Activated naive CD4-positive, alpha-beta T cell treated with anti-CD3 and anti-CD28 coated beads for 36 hours (primary cell): ENCODE measurements at places on chromosomes 13 and 19.

DNA sequence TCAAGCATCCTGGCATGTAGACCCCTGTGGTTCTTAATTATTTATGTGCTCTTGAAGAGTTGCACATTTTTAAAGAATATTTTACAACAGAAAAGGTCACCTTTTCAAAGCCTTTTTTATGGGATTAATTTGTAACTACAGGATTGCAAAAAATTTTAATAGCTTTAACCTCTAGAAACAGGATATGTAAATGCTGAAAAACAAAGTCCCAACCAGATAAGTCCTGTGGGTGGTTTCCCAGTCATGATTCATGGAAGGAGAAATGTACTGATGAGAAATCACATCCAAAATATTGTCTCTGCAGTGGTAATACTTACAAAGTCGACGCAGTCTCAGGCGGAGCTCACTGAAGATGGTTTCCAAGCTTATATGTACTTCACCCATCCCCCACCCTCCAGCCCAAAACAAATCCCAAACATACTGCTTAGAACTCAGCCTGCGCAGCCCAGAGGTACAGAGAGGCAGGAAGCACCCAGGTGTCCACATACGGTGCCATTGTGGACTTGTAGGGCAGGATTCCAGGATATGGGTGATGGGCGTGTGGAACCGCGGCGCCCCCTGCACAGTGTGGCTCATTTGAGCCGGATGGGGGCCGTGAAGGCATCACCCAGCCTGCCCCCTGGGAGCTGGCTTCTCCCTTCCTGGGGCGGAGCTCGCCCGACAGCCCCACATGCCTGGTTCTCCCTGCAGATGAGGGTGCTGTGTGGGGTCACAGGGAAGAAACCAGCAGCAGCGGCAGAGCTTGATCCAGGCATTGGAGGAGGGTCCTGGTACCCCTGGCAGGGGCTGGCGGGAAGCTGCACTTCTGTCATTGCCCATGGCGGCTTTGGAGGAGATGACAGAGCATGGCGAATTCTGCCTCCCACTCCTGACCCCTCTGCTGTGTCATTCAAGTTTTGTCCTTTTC, 101.2 kb downstream of the ATP11A start:
- DNase-seq, result no peak

- no peak for DNase-seq
Measured at GRCh38 chr13:25699600-25699999, 327.8 kb downstream of the ATP8A2 start.

GRCh38 chr13:60227158-60227557, 63.4 kb upstream of the DIAPH3 start:
- DNase-seq, result no peak

DNA sequence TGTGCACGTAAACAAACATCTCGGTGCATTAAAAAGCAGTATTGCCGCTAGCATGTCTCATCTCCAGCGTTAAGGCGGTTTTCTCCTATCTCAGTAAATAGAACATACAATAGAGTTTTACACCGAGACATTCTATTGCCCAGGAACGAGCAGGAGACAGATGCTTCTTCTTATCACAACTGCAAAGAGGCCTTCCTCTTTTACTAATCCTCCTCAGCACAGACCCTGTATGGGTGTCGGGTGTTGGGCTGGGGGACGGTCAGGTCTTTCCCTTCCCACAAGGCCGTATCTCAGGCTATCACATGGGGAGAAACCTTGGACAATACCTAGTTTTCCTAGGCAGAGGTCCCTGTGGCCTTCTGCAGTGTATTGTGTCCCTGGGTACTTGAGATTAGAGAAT, 21.2 kb downstream of the ZNF233 start:
- no peak for DNase-seq

- no peak for DNase-seq
Measured at GRCh38 chr13:21389124-21389523, 70.0 kb downstream of the ZDHHC20 start.

- no peak for DNase-seq
Measured at GRCh38 chr13:97369261-97369893, 64.6 kb upstream of the RAP2A start.

GRCh38 chr19:18379803-18380747, 5.9 kb upstream of the GDF15 start:
- DNase-seq, result no peak

DNA sequence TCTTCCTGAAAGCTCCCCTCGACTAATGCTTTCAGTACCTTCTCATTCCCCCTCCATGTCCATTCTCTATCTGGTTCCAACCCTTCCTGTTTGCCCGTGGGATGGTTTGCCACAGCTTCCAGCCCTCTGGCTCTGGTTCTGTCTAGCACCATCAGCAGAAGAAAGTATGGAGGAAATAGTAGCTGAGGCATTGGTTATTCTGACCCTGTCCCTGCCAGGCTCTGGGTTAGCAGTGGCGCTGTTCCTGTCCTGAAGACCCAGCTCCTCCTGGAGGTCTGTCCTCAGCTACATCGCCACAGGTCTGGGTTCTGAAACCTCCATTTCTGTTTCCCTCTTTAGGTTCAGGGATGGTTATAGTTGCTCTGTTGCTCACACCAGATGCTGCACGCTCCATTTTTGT, 604.6 kb upstream of the GPC6 start:
- no peak for DNase-seq

- no peak for DNase-seq
Measured at GRCh38 chr19:31018936-31019335, 330.3 kb downstream of the TSHZ3 start.

DNA sequence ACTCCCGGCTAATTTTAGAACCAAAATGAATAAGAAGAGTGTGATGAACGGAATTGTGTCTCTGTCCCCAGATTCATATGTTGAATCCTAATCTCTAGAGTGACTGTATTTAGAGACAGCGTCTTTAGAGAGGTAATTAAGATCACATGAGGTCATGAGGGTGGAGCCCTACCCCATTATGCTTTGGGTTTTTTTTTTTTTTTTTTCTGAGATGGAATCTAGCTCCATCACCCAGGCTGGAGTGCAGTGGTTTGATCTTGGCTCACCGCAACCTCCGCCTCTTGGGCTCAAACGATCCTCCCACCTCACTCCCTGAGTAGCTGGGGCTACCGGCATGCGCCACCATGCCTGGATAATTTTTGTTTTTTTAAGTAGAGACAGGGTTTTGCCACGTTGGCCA, 27.9 kb downstream of the FBXO27 start:
- no peak for DNase-seq

GRCh38 chr13:87123987-87124784, 547.0 kb upstream of the SLITRK5 start:
- DNase-seq, result no peak

DNA sequence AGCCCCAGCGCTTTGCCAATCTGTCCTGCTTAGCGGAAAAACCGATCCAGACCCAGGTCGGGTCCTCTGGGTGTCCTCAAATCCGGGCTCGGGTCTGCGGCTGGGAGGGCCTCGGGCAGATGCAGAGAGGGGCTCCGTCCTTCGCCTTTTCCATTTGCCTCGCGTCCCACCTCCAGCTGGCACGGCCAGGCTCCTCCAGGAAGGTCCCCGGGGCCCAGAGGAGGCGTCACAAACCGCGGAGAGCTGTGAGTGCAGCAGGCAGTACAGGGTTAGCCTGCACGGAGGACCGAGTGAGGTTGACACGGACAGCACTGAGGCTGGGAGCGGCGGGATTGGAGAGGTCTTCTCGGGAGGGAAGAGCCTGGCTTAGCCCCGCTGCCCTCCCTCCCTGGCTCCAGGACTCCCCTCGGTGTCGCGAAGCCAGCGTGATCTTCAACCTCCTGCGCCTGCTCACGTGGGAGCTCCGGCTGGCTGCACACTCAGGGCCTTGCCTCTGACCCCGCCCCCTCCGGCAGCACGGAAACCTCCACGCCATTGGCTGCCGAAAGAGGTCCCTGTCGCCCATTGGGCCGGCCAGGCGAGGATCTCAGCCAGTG, 2.8 kb upstream of the IFNL2 start:
- no peak for DNase-seq

- no peak for DNase-seq
Measured at GRCh38 chr13:82088781-82089180, 1747.9 kb upstream of the SPRY2 start.

DNA sequence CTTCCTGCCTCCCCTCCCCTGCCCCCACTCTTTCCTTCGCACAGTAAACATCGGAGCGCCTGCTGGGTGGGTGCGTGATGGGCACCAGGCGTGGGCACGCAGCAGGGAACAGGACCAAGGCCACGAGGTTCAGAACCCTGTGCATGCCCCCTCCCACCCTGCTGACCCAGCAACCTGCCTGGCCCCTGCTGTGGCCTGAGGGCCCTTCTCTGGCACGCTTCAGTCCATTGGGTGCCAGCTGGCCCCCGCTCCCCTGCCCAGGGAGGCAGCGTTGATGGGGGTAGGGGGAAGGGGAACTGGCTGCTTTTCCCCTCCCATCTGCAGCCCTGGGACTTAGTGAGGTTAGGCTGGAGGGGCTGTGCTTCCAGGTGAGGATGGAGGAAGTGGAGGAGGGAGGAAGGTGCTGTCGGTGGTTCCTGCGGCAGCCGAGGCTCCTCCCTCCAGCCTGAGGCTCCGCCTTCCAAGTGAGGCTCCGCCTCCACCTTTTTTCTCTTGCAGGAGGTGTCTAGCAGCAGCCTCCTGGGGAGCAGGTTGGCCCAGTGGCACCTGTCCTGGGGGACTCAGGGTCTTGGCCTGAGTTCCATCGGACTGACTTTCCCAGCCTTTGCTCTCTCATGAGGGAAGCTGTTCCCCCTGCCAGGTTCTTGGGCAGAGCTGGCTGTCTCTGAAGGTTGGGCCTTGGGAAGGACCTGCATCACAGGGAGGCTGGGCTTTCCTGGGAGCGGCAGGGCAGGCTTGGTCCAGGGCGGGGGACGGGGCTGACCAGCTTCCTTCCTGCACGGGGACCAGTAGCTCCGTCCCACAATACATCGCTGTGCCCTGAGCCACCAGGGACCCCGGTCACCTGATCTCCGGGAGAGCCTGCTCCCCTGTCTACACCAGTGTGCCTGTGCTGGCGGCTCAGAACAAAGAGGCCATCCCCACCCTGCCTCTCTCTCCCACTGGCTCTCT, 7.3 kb downstream of the PIAS4 start:
- peak; percentile 37 for DNase-seq

DNA sequence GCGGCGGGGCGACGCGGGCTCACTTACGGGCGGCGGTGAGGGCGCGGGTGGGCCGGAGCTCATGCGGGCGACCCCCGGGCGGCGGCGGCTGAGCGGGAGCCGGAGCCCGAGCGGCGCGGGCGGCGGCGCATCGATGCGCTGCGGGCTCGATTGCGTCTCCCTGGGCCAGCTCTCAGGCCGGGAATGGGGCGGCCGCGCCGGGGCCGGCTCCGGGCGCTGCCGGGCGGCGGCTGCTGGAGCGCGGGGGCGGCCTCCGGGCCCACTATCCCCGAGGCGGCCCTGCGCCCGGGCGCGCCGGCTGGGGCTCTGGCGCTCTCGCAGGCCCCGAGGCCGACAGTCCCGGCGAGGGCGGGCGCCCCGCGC, 1.4 kb upstream of the TSHZ3 start:
- DNase-seq, result no peak

DNA sequence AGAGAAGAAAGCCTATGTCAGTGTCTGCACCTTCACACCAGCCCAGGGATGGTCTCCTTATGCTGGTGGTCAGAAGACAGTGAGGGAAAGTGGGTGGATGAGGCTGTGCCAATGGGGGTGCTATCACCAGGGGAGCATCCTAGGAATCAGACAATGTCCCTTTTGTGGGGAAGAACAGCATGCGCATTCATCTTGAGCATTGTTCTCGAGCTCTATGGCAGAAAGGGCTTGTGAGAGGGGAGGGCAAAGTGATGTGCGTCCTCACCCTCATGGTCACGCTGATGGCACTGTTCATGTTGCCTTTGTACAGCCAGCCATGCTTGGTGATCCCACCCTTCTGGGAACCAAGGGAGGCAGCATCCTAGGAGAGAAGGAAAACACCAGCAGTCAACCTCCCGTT, 56.1 kb downstream of the DOCK9 start:
- DNase-seq, result no peak

DNA sequence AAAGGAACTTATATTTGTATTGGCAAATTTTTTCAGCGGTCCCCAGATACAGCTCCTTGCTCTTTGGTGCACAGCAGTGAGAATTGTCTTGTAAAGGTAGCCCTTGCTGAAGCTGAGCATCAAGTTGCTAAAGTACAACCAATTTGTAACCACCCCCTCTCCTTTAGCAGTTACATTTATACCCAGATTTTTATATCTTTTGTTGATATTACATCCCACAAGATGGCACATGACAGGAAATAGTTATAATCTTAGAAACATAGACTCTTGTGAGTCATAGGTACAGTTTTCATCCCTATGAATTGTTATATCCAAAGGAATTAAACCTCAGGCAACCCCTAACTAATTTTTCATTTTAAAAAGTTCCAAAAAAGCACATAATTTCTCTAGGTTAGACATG, 523.0 kb upstream of the SLITRK1 start:
- DNase-seq, result no peak

GRCh38 chr13:99103536-99103935, 97.1 kb upstream of the UBAC2 start:
- no peak for DNase-seq

DNA sequence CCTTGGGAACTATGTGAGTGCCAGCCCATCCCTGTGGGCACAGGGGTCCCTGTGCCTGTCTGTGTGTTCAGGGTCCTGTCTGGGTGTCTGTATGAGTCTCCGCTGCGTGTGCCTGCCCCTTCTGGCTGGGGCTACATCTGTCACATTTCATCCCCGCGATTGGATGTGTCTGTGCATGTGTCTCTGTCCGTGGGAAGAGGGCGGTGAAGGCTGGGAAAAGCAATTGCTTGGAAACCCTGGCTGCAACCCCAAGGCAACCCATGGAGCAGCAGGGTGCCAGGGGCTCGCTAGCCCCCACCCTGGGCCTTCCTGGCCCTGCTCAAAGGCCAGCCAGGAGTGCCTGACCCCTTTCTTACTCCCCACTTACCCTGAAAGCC, 1.4 kb downstream of the MAG start:
- DNase-seq, result no peak

DNA sequence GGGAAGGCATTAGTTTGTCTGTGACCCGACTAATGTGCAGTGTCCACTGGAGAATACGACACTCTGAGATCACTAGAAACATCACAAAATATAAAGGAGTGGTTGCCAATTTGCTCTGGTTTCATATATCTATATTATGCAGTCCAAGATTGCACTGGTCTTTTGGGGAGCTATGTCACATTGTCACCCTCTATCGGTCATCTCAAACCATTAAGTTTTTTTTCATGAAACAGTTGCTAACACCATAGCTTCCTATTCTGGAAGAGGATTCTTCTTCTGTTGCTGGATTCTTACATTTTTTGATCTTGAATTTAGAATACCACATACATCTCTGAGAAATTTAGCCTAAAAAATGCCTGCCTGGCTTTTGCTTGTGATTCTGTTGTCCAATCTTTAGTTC, 168.6 kb downstream of the LACC1 start:
- no peak for DNase-seq

- no peak for DNase-seq
Measured at GRCh38 chr19:6352381-6353165, 8.8 kb upstream of the CLPP start.
